ENCODE measurements at places on chromosomes 6 and 20. TPM values are rescaled to one million over a fixed set of nuclear protein-coding genes. Genes with fewer than 3 reads are reported as not detected.

GRCh38 chr6:122735582-122735981 is 43.9 kb upstream of the FABP7 start:
- H3K4me1 ChIP-seq, result no peaks in the 10 kb centered on the region
- H3K36me3 ChIP-seq, result no peaks in the 10 kb centered on the region
- no peak for DNase-seq
- H3K4me3 ChIP-seq, result no peak overlapping the region
- H3K27ac ChIP-seq, result no peak overlapping the region
- H3K27me3 ChIP-seq, result no peaks in the 10 kb centered on the region

DNA sequence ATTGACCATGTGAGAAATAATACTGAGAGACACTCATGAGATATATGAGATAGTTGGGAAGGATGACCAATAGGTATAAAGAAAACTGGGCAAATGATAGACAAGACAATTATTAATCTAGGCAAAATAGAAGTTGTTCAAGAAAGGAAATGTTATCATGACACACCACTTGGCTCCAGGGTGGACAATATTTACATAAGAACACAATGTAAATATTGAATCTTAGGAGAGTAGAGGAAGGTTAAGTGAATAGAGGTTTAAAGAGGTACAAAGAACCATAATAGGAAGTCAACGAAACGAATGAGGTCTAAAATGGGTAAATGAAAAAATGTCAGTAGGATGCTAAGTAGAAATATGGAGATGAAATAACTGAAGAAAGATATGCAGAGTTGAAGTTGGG is 126.5 kb downstream of the MBOAT1 start:
- no peak for DNase-seq
- no peak overlapping the region for H3K4me3 ChIP-seq
- no peaks in the 10 kb centered on the region for H3K36me3 ChIP-seq
- H3K4me1 ChIP-seq, result no peaks in the 10 kb centered on the region
- no peak overlapping the region for H3K27ac ChIP-seq
- H3K27me3 ChIP-seq, result no peaks in the 10 kb centered on the region

- no peaks in the 10 kb centered on the region for H3K27me3 ChIP-seq
- no peaks in the 10 kb centered on the region for H3K36me3 ChIP-seq
- no peaks in the 10 kb centered on the region for H3K4me1 ChIP-seq
- H3K27ac ChIP-seq, result no peak overlapping the region
- no peak for DNase-seq
Measured at GRCh38 chr6:12260458-12261093, 29.6 kb upstream of the EDN1 start.

- no peaks in the 10 kb centered on the region for H3K36me3 ChIP-seq
- H3K4me1 ChIP-seq, result no peaks in the 10 kb centered on the region
- no peak overlapping the region for H3K27ac ChIP-seq
- no peak for DNase-seq
- no peak overlapping the region for H3K4me3 ChIP-seq
Measured at GRCh38 chr6:42095776-42096541, 45.6 kb downstream of the TAF8 start.

DNA sequence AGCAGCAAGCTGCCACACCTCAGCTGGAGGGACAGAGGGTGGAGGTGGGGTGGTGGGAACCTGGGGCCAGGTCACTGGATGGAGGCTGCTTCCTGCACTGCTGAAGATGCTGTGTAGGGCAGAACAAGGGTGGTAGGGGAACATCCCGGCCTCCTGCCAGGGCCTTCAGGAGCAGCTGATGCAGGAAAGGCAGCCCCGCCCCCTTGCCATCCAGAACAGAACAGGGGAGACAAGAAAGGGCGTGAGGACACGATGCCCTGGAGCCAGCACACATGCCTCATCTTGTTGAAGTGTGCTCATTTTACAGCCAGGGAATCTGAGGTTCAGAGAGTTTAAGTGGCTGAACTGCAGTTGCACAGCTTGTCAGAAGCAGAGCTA is 43.1 kb upstream of the PHACTR3 start:
- H3K4me3 ChIP-seq, result no peak overlapping the region
- H3K27me3 ChIP-seq, result no peaks in the 10 kb centered on the region
- H3K27ac ChIP-seq, result no peak overlapping the region
- H3K36me3 ChIP-seq, result no peaks in the 10 kb centered on the region

DNA sequence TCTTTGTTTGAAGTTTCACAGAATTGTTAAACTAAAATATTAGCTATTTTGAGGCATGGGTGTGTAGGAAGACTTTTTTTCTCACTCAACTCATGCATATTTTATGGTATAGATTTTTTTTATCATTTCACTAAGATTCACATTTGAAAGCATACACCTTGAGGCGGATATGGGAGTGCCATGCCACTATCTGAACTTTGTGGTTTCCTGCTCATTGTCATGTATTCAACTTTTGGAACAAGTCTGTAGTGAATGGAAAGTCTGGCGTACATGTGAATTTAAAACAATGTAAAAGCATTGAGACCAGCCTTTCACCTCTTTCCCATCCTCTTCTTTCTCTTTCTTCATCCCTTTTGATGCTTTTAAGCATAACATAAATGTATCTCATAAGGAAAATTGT is 147.9 kb downstream of the TPBG start:
- no peaks in the 10 kb centered on the region for H3K36me3 ChIP-seq
- no peak for DNase-seq
- no peak overlapping the region for H3K27ac ChIP-seq
- H3K4me1 ChIP-seq, result no peaks in the 10 kb centered on the region
- no peak overlapping the region for H3K4me3 ChIP-seq

DNA sequence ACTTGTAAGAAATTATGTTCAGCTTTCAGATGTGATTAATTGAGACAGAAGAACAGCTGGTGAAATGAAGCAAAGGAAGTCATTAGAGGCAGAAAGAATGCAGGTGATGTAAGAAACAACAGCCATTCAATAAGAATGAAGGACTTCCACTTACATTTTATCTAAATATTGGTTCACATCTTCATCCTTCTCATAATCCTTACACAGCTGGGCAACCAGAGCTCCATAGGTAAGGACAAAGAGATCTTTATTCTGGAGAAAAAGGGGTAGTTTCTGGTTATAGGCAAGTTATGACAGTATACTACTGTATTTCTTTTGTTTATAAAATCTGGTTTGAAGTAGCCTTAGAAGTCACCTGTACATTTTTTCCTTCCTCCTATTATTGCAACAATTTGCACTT is 2.3 kb downstream of the TRAPPC3L start:
- DNase-seq, result no peak
- H3K4me1 ChIP-seq, result no peaks in the 10 kb centered on the region
- H3K4me3 ChIP-seq, result no peak overlapping the region
- no peaks in the 10 kb centered on the region for H3K36me3 ChIP-seq
- no peak overlapping the region for H3K27ac ChIP-seq

DNA sequence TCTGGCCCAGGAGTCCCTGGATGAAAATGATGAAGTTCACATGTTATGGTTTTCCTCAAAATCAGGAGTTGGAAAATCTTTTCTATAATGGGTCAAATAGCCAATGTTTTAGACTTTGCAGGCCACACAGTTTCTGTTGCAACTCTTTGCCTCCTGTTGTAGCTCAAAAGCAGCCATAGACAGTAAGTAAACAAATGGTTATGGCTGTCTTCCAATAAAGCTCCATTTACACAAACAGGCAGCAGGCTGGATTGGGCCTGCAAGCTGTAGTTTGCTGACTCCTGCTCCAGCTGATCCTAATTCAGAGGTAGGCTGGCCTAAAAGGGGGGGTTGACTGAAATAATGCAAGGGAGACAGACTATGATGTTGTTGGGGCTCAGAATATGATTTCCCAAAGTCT is 33.0 kb downstream of the METTL24 start:
- no peak overlapping the region for H3K4me3 ChIP-seq
- H3K27me3 ChIP-seq, result no peaks in the 10 kb centered on the region
- H3K4me1 ChIP-seq, result no peaks in the 10 kb centered on the region

DNA sequence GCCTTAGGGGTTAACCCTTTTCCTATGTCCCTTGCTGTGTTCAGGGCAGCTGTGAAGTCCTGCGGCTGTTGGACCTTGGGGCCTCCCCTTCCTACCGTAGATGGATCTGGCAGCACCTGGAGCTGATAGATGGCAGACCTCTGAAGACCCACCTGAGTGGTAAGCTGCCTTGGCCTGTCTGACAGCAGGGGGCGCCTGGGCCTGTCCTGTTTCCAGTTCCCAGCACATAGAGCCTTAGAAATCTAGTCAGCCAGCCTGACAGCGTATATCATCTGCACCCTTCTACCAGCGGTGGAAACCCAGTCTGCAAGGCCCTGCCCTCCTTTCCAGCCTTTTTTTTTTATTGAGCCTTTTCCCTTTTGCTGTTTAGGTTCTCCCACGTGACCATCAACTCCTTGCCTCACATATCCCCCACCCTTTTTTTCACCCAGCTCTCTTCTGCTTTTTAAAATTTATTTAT is 26.6 kb downstream of the CNBD2 start:
- H3K27ac ChIP-seq, result no peak overlapping the region
- H3K4me3 ChIP-seq, result no peak overlapping the region
- peak; percentile 82 for DNase-seq
- no peaks in the 10 kb centered on the region for H3K36me3 ChIP-seq
- H3K4me1 ChIP-seq, result peaks cover 7% of the 10 kb centered on the region

DNA sequence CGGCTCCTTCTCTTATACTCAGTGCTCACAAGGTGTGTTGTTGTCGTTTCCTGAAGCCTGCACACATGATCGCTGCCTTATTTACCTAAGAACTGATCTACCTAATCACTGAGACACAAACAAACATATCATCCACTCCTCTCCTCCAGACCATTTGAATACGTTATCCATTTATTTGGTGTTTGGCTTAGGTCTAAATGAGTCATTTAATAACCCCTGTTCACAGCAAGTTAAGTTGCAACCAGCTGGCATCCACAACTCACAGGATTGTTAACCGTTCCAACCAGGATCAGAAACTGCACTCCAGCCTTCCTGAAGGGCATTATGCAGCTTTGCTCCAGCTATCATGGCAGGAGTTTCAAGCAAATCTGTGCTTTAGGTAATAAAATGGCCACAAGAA is 511.1 kb upstream of the MAP3K7 start:
- H3K27ac ChIP-seq, result no peak overlapping the region
- no peaks in the 10 kb centered on the region for H3K27me3 ChIP-seq
- H3K36me3 ChIP-seq, result no peaks in the 10 kb centered on the region
- no peaks in the 10 kb centered on the region for H3K4me1 ChIP-seq
- no peak for DNase-seq
- H3K4me3 ChIP-seq, result no peak overlapping the region

GRCh38 chr6:91852252-91852651 is 1265.4 kb upstream of the MAP3K7 start:
- H3K27me3 ChIP-seq, result no peaks in the 10 kb centered on the region
- no peaks in the 10 kb centered on the region for H3K4me1 ChIP-seq
- no peak overlapping the region for H3K4me3 ChIP-seq
- DNase-seq, result no peak
- no peaks in the 10 kb centered on the region for H3K36me3 ChIP-seq

GRCh38 chr20:64024141-64024990 is 11.6 kb upstream of the C20orf204 start:
- H3K27me3 ChIP-seq, result no peaks in the 10 kb centered on the region
- H3K27ac ChIP-seq, result no peak overlapping the region
- H3K4me1 ChIP-seq, result no peaks in the 10 kb centered on the region
- no peak overlapping the region for H3K4me3 ChIP-seq
- peaks cover 96% of the 10 kb centered on the region for H3K36me3 ChIP-seq

DNA sequence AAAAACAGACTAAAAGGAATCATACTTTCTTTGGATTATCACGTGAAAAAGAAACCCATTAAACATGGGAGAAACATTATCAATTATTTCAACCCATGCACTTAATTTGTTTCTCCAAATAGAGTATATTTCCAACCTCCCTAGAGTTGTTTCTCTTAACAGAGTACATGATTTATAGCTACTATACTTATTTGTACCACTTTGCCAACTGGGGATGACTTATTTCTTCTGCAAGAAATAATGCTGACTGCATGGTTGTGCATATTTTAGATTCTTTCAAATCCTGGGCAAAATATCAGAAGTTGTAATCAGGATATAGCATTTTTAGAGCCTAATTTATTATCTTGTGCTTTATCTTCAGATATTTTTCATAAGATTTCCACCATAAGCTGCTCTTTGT is 629.1 kb upstream of the EYS start:
- DNase-seq, result no peak
- H3K4me1 ChIP-seq, result no peaks in the 10 kb centered on the region
- H3K4me3 ChIP-seq, result no peak overlapping the region
- H3K27ac ChIP-seq, result no peak overlapping the region
- H3K27me3 ChIP-seq, result no peaks in the 10 kb centered on the region
- H3K36me3 ChIP-seq, result no peaks in the 10 kb centered on the region

DNA sequence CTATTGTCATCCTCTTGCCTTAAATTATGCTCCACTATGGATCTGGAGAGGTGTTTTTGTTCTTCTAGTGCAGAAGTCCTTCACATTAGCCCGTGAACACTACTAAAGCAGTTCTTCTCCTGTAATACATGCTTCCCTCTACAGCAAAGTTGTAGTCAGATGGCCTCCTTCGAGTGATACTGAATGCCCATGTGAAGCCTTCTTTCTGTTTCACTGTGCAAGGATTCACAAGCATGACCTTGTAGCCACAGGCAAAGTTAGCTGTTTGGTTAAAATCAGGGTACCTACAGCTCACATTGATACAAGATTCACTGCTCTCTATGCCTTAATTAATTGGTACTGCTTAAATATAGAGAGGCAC is 47.6 kb downstream of the ARHGAP18 start:
- H3K36me3 ChIP-seq, result no peaks in the 10 kb centered on the region
- no peak overlapping the region for H3K27ac ChIP-seq
- no peak overlapping the region for H3K4me3 ChIP-seq

- no peaks in the 10 kb centered on the region for H3K27me3 ChIP-seq
- DNase-seq, result no peak
- H3K4me1 ChIP-seq, result no peaks in the 10 kb centered on the region
- H3K36me3 ChIP-seq, result no peaks in the 10 kb centered on the region
- no peak overlapping the region for H3K4me3 ChIP-seq
Measured at GRCh38 chr6:41577356-41578216, 31.4 kb downstream of the FOXP4 start.

- no peaks in the 10 kb centered on the region for H3K4me1 ChIP-seq
- H3K27me3 ChIP-seq, result no peaks in the 10 kb centered on the region
- DNase-seq, result no peak
- no peak overlapping the region for H3K4me3 ChIP-seq
- H3K36me3 ChIP-seq, result no peaks in the 10 kb centered on the region
- no peak overlapping the region for H3K27ac ChIP-seq
Measured at GRCh38 chr20:12882832-12883506, 125.8 kb upstream of the SPTLC3 start.

DNA sequence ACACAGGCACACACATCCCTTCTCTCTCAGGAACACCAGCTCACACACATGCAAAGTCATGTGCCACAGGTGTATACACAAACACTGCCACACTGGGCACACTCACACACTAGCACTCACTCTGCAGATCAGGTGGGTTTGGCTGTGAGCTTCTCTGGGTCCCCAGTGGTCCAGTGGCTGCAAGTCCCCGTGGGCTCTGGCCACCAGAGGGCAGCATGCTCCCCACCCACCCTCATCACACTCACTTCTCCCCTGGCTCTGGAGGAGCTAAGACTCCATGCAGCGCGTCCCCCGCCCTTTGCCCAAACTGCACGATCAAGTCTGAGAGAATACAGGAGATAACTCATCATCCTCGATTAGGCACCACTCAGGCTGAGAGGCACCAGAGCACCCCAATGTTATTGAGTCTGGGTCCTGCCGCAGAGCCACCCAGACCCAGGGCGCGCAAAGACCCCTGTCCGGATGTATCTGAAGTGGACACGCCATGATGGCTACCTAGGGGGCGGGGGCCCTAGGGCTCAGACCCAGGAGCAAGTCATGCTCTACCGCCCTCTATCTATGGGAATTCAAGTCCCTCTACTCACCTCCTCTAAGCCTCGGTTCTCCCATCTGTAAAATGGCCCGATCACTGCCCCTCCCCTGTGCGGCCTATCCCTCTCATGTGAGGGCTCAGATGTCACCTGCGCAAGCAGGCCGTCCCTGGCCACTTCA is 90.5 kb downstream of the GRM4 start:
- H3K4me3 ChIP-seq, result no peak overlapping the region
- DNase-seq, result peak; percentile 46
- no peaks in the 10 kb centered on the region for H3K36me3 ChIP-seq
- no peak overlapping the region for H3K27ac ChIP-seq
- no peaks in the 10 kb centered on the region for H3K27me3 ChIP-seq

Gene C20orf204
- 6.1 TPM for total RNA-seq

Gene PTCHD4
- total RNA-seq, result not detected

All from CD4-positive, alpha-beta T cell (primary cell).